Ovary (tissue), 10 donors: ENCODE measurements at places on chromosomes 13 and 19.

GRCh38 chr13:46720189-46720588 is 76.8 kb downstream of the ESD start:
- H3K36me3 ChIP-seq: no peaks in the 10 kb centered on the region
- H3K27me3 ChIP-seq: no peaks in the 10 kb centered on the region
- DNase-seq: no peak
- H3K4me3 ChIP-seq: no peak overlapping the region

DNA sequence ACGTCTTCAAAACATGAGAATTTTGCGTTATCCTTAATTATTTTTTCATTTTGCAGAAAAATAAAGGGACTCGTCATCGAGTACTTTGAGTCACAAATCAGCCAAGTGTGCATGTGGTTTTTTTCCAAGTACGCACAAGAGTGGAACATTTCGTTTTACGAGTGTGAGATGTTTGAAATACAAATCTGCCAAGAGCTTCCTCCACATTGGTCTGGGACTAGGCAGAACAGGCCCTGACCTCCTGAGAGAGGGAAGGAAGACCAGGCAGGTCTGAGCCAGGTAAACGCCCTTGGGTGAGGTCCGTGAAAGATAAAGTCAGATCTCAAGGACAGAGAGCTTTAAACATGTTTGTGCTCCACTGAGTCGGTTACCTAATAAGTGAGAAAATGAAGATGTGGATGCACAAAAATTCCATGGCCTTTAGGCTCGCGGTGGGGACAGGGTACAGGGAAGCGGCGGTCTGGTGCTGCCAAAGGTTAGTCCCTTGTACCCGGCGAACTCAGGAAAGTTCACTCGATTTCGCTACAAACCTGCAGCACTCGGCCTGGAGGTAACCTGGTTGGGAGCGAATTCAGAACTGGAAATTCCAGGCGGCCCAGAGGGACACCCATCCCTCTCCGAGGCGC is 473 bp upstream of the ITM2B start:
- peak overlapping the region; percentile 99 for H3K27ac ChIP-seq
- DNase-seq: no peak
- H3K4me1 ChIP-seq: peaks cover 7% of the 10 kb centered on the region
- H3K4me3 ChIP-seq: peak overlapping the region; percentile 97

- H3K4me3 ChIP-seq: peak overlapping the region; percentile 51
- H3K4me1 ChIP-seq: peaks cover 4% of the 10 kb centered on the region
- peak overlapping the region; percentile 41 for H3K27ac ChIP-seq
- DNase-seq: no peak
Observed at GRCh38 chr19:35898499-35898809, 1.9 kb downstream of the NFKBID start.

- no peaks in the 10 kb centered on the region for H3K4me1 ChIP-seq
- H3K27ac ChIP-seq: no peak overlapping the region
- DNase-seq: no peak
- H3K27me3 ChIP-seq: no peaks in the 10 kb centered on the region
- H3K4me3 ChIP-seq: no peak overlapping the region
Observed at GRCh38 chr19:40165362-40165937, 25.8 kb upstream of the MAP3K10 start.

DNA sequence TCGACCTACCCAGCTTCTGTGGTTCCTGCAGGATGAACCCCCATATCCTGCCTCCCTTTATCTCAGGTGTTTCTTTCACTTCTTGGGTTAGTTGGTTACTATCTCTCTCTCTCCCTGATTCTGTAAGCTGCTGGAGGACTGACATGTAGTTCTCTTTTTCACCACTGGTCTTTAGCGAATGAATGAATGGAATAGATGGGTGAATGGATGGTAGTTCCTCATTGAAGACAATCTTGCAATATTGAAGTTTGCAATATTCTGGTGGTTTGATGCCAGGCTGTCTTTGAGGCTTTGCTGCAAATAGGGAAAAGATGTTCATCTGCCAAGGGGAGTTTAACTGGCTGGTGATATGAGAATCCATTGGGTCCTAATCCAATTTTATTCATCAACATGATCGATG is 120.2 kb downstream of the UBL3 start:
- no peak overlapping the region for H3K4me3 ChIP-seq
- no peaks in the 10 kb centered on the region for H3K4me1 ChIP-seq
- no peak overlapping the region for H3K27ac ChIP-seq
- DNase-seq: no peak
- H3K27me3 ChIP-seq: no peaks in the 10 kb centered on the region
- H3K36me3 ChIP-seq: no peaks in the 10 kb centered on the region

DNA sequence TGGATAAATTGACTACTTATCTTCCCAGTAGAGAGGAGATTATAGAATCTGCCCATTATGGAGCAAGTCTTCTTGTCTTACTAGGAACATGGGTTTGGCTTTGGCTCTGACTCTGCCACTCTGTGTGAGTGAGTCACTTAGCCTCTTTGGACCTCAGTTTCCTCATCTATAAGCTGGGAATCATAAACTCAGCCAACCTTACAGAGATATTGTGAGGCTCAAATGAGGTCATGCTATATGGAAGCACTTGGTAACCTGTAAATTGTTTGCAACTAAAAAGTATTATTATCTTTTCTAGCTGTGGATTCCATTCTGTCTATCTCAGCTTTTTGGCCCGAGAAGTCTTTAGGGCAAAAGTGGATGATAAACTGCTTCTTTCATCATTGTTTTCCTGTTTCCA is 186.8 kb upstream of the TSC22D1 start:
- peaks cover 2% of the 10 kb centered on the region for H3K4me1 ChIP-seq
- H3K4me3 ChIP-seq: no peak overlapping the region
- no peaks in the 10 kb centered on the region for H3K27me3 ChIP-seq
- no peak overlapping the region for H3K27ac ChIP-seq
- no peaks in the 10 kb centered on the region for H3K36me3 ChIP-seq

- H3K27me3 ChIP-seq: no peaks in the 10 kb centered on the region
Observed at GRCh38 chr19:5926641-5927440, 12.8 kb downstream of the CAPS start.
